ENCODE measurements at places on chromosomes 2 and 18. TPM values are rescaled to one million over a fixed set of nuclear protein-coding genes. Genes with fewer than 3 reads are reported as not detected.

DNA sequence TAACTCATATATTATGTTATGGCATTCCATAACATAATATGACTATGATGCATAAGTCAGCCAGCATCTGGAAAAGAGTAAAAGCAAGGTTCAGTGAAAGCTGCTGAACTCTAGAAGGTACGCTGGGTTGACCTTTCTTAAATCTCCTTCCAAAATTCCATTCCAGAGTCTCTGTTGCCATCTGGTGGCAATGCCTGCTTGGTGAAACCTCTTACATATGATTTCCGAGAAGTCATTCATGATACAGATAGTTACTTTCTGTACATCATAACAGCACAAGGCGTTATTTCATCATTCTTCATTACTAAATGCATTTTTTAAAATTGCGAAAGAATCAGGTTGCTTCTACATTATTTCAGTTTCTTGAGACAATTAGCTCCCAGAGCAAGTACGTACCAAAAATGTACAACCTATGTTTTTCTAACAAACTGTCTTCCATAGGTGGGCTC lies 7.0 kb upstream of the EPG5 start:
- peak overlapping the region; percentile 47 for H3K4me3 ChIP-seq
- DNase-seq = peak; percentile 55
- H3K27me3 ChIP-seq = no peaks in the 10 kb centered on the region
- no peaks in the 10 kb centered on the region for H3K36me3 ChIP-seq
- H3K4me1 ChIP-seq = peaks cover 6% of the 10 kb centered on the region
- no peak overlapping the region for H3K27ac ChIP-seq

DNA sequence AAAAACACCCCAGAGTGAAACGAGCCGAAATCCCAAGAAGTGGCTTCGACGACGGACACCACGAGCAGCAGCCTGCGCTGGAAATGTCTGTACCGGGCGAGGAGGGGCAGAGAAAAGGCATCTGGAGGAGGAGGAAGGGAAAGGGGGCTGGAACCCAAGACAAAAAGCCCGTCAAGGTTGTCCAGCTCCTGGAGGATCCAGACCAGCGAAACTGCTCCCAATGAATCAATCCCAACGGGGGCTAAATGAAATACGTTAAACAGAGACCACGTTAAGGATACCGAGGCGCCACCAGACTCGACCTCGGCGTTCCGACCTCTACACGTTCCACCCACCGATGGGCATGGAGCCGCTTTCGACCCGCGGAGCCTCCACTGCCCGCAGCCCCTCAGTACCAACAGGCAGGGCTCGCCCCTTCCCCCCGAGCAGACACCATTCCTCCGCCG lies 400 bp downstream of the CCDC88A start:
- H3K4me1 ChIP-seq = peaks cover 19% of the 10 kb centered on the region
- no peaks in the 10 kb centered on the region for H3K36me3 ChIP-seq
- DNase-seq = no peak
- peak overlapping the region; percentile 75 for H3K4me3 ChIP-seq

DNA sequence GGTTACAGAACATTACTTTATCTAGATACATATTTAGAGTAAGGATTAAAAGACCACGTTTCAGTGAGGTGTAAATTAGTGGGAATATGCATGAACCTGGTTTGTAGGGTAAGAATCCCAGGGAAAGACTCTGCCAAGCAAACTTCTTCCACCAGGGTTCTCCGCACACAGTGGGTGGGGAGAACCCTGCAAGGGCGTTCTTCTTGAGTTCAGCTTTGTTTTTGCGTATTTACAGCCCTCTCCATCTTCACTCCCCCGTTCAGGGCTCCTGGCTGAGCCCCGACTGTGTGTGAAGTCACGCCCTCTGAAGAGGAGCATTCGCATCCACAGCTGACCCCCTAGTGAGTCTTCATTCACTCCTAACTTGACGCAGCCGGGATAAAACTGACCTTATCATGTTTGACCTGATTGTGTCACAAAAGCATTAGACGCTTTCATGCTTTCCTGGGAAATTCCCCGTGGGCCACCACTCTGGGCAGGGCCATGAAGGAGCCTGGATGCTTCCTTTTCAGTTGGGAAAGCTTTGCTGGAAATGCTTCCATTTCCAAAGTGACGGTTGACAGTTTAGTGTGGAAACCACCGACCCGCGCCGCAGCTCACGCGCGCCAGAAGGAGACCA lies 1.0 kb downstream of the ALKAL2 start:
- peaks cover 7% of the 10 kb centered on the region for H3K36me3 ChIP-seq
- H3K4me1 ChIP-seq = peaks cover 22% of the 10 kb centered on the region
- DNase-seq = no peak
- H3K4me3 ChIP-seq = no peak overlapping the region
- H3K27me3 ChIP-seq = peaks cover 21% of the 10 kb centered on the region

GRCh38 chr2:179513181-179513580 lies 248.5 kb upstream of the SESTD1 start:
- no peak for DNase-seq
- no peaks in the 10 kb centered on the region for H3K36me3 ChIP-seq
- no peaks in the 10 kb centered on the region for H3K4me1 ChIP-seq
- H3K27me3 ChIP-seq = peaks cover 2% of the 10 kb centered on the region
- H3K27ac ChIP-seq = no peak overlapping the region

DNA sequence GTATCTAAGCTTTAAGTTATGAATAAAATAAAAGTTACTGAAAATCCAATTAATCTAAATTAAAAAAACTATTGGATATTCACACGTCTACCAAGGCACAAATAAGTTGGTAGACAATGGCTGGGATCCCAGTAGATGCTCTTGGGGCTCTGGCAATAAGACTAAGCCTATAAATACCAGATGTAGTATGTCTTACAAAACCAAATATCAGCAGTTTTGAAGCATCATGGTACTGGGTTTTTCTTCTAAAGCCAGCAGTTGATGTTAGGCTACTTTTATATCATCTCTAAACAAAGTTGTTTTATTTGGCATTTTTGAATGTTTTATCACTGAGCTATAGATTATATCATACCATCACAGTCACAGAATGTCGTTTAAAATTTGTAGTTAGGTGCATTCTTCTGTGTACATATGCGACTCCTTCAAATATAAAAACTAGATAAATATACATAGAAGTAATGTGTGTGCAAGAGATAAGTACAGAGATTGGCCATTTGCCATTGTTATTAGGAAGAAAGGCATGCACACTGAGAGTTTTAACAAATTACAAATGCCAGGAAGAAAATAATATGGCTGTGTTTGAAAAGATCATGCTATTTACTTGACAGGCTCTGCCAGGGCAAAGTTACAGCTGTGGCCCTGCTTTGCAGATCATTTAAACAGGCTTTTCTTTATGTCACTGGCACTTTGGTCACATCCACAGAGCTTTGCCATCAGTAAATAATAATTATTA lies 21.6 kb upstream of the TMEM17 start:
- H3K4me1 ChIP-seq = no peaks in the 10 kb centered on the region
- H3K27ac ChIP-seq = no peak overlapping the region
- H3K4me3 ChIP-seq = no peak overlapping the region
- H3K27me3 ChIP-seq = peaks cover 8% of the 10 kb centered on the region
- H3K36me3 ChIP-seq = no peaks in the 10 kb centered on the region

The ANKRD30BL gene
- total RNA-seq = not detected

- DNase-seq = peak; percentile 73
- no peaks in the 10 kb centered on the region for H3K27me3 ChIP-seq
- H3K36me3 ChIP-seq = no peaks in the 10 kb centered on the region
- no peak overlapping the region for H3K4me3 ChIP-seq
- H3K27ac ChIP-seq = no peak overlapping the region
Measured at GRCh38 chr18:3585656-3586509, 135.9 kb downstream of the TGIF1 start.
